ENCODE measurements at places on chromosomes 3 and 15.

- no peak for DNase-seq
Measured at GRCh38 chr3:66392966-66393332, 107.9 kb downstream of the LRIG1 start.

- no peak for DNase-seq
Measured at GRCh38 chr3:144466114-144466513, 494.5 kb downstream of the DIPK2A start.

GRCh38 chr3:62101488-62101887 lies 271.9 kb downstream of the FEZF2 start:
- DNase-seq, result no peak

GRCh38 chr3:141229132-141229531 lies 2.5 kb upstream of the PXYLP1 start:
- no peak for DNase-seq

GRCh38 chr15:69648775-69649735 lies 196.4 kb downstream of the RPLP1 start:
- no peak for DNase-seq

DNA sequence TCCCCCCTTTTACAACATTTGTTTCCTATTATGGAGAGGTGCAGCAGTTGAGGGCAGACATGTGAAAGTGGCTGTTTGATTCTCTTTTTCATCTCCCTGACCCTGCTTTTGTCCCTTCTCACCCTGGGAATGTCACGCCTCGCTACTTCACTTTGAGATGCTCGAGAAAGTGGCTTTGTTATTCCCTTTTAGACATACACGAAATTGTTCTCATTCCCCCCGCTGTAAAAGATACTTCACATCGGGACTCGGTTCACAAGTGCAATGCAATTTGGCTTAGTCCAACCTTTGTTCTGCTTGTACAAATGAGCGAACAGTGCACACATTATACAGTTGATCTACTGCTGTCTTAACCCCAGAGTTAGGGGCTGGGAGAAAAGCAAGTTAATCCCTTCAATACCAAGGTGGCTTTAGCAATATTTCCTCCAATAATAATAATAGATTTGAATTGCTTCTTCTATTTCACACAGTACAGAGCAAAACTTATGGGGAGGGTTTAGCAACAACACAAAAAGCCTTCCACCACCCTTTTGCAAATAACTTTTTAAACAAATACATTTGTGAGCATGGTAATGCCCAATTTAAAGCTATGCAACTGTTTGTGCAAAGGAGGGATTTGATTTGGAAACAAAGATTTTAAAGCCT lies 5.7 kb upstream of the FOXB1 start:
- no peak for DNase-seq

DNA sequence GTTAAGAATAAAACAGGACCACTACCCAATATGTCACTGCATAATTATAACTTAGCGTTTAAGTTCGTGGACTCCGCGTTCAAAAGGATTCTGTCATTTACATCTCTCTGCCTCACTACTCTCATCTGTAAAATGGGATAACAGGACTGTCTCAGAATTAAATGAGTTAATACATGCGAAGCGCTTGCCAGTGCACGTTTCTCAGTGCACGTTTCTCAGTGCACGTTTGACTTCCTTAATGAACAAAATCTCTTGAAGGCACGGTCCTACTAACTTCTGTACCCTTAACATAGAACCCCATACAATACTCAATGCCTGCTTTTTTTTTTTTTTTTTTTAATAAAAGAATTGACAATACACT lies 499 bp downstream of the RABL3 start:
- DNase-seq, result no peak

DNA sequence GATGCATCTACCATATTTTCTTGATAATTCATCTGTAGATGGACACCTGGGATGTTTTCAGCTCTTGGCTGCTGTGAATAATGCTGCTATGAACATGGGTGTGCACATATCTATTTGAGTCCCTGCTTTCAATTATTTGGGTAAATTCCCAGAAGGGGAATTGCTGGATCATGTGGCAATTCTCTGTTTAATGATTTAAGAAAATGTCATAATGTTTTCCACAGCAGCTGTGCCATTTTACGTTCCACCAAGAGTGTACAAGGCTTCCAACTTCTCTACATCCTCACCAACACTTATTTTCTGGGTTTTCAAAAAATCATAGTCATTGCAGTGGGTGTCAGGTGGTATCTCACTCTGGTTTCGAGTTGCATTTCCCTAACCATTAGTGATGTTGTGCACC lies 64.4 kb downstream of the NSMCE3 start:
- DNase-seq, result no peak

GRCh38 chr3:11335056-11335608 lies 62.9 kb downstream of the ATG7 start:
- DNase-seq, result peak; percentile 52

DNA sequence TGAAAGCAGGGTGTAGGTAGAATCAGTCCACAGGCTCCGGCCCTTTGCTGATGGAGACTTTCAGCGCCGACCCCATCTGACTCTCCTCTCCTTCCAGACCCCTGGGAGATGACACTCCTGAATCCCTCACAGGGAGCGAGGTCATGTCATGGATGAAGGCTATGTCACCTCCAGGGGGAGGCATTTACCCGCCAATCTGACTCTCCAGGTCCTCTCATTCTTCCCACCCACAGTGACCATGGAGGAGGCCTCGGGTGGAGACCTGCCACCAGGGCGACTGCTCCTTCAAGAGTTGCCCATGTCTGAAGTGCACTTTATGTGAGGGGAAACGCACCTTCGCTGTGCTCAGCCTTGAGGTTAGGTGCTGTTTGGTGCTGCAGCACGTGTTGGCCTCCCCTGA lies 112.7 kb downstream of the KLF13 start:
- DNase-seq, result peak; percentile 64

- DNase-seq, result no peak
Measured at GRCh38 chr3:88142094-88142624, 7.6 kb upstream of the C3orf38 start.

GRCh38 chr15:85583923-85584390 lies 203.6 kb downstream of the AKAP13 start:
- peak; percentile 47 for DNase-seq

GRCh38 chr3:10381336-10381735 lies 60.4 kb upstream of the SEC13 start:
- no peak for DNase-seq

DNA sequence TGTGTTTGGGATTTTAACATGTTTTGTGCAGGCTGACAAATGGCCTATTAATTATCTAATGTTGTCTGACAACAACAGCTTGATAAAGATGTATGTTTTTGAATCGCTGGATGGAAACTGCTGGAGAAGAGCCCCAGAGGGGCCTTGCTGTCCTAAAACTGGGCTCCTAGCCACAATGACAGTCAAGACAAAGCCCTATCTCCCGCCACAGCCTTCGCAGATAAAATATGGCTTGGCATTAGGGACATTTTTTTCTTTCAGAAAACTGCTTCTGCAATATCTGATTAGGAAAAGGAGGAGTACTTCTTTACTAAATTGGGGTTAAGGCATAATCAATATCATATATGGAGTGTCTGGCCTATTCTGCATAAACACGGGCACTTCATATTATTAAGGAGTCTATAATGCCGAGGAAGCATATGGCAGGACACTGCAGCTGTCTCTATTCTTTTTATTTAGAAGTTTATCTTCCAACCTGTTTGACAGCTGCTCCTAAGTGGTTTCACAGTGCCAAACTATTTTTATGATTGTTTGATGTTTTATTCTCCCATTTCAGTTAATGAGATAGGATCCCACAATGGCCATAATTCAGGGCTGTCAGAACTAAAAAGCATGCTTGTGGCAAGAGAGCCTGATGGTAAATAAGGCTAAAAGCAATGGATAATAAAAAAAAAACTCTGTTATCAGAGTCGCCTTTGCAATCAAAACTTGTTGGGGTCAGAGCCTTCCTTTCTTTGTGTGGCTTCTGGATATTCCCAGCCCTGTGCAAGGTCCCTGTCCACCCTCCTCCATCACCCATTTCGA lies 210.1 kb downstream of the MECOM start:
- no peak for DNase-seq

- DNase-seq, result no peak
Measured at GRCh38 chr3:126816986-126817777, 113.1 kb downstream of the CHCHD6 start.

- DNase-seq, result no peak
Measured at GRCh38 chr3:61483997-61484396, 77.4 kb upstream of the PTPRG start.

- no peak for DNase-seq
Measured at GRCh38 chr3:116020989-116021388, 397.7 kb downstream of the GAP43 start.

DNA sequence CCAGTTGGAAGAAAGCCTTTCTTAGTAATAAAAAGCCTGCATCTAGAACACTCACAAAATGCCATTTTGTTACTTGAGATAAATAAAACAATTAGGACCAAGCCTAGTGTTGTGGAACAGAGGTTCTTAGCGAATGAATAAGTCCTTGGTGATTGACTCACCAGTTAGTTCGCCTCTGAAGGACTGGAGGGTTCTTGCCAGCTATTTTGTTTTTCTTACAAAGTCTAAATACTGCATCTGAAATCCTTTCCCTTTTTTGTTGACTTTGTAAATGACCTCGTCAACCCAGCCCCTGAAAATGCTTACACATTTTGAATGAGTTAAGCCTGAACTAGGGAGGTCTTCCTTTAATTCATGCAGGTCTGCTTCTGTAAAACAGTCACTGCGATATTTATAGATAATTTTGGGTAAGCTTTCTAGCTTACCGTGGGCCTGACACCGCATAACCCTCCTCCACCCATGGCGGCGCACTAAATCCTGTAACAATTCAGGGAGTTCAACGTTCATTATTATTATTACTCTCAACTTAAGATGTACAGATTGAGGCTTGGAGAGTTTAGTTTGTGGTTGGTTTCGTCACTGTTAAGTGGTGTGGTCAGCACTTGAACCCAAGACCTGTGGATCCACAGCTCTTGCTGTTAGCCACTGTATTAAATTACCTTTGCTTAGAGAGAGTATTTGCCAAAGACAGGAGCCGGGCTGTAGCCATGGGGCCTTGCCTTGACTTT lies 45.0 kb upstream of the SACM1L start:
- no peak for DNase-seq

DNA sequence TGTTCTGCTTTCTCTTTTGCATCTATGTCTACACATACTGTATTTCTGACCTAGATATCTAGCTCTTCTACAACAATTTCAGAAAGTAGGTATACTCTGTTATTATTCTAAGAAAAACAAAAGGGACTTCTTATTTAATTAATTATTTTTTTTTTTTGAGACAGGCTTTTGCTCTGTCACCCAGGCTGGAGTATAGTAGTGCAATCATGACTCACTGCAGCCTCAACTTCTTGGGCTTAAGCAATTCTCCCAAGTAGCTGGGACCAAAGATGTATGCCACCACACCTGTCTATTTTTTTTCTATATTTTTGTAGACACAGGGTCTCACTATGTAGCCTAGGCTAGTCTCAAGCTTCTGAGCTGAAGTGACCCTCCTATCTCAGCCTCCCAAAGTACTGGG lies 130.6 kb downstream of the MBNL1 start:
- no peak for DNase-seq

- DNase-seq, result no peak
Measured at GRCh38 chr3:87367736-87368135, 91.4 kb upstream of the POU1F1 start.

- no peak for DNase-seq
Measured at GRCh38 chr3:193884027-193884426, 251.9 kb upstream of the HES1 start.

DNA sequence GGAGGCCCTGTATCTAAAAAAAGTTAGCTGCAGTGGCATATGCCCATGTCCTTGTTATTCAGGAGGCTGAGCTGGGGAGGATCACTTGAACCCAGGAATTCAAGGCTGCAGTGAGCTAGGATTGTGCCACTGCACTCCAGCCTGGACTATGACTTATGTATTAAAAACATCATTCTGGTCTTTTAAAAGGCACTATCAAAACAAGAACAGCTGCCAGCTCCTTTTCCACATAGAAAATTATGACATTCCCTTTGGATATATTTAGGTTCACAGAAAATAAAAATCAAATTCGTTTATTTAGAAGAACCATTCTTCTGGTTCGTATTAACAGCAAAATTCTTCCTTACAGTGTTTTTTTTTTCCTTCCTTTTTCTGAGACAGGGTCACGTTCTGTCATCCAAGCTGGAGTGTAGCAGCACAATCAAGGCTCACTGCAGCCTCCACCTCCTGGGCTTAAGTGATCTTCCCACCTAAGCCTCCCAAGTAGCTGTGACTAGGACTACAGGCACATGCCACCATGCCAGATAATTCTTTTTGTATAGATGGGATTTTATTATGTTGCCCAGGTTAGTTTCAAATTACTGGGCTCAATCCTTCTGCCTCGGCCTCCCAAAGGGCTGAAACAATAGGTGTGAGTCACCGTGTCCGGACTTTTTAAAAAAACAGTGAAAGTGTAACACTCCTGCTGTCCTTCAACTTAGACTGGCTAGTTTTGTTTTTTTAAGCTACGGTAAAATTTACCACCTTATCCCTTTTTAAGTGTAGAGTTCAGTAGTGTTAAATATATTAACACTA lies 13.9 kb downstream of the ICE2 start:
- no peak for DNase-seq

- no peak for DNase-seq
Measured at GRCh38 chr15:56410721-56411120, 45.5 kb downstream of the TEX9 start.

DNA sequence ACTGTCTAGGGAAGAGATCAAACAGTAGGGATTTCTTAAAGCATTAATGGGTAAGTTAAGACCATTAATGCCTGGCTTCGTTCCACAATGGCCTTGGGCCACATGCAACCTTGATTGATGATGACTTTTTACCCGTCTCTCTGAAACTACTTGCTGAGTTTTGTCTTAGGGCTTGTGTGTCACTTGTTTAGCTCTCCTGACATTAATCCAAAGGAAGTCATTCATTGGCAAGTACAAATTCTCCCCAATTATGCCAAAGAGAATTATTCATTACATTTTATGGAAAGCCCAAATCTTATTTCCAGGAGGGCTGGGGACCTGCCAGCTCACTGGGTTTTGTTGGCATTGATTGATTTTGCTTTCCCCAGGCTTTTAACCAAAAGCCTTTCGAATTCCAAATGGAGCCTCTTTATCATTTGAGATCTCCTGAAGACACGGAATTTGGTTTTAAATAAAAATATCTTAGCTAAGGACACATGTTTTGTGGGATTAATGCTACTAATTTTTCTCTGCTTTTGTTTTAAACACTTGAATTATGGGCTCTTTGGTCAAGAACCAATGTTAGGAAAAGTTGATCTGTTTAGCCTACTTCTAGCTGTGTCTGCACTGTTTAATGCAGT lies 40.7 kb downstream of the SERPINI1 start:
- no peak for DNase-seq

GRCh38 chr3:66693461-66694031 lies 192.7 kb upstream of the LRIG1 start:
- DNase-seq, result no peak

DNA sequence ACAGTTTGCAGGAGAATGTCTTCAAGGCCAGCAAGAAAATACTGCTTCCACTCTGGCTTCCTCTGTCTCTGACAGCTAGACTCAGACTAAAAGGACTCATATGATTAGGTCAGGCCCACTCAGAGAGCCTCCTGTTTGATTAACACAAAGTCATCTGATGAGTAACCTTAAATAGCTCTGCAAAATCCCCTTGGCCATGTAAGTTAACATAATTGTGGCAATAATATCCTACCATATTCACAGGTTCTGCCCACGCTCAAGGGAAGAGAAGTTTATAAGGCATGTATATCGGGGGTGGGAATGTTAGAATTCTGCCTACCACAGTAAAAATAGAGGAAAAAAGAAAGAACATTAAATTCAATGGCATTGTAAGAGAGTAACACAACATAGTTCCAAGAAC lies 20.6 kb upstream of the HHATL start:
- no peak for DNase-seq
